ENCODE measurements at places on chromosomes 5 and 9.

- DNase-seq, result no peak
Observed at GRCh38 chr9:101427358-101427757, 8.2 kb downstream of the ALDOB start.

DNA sequence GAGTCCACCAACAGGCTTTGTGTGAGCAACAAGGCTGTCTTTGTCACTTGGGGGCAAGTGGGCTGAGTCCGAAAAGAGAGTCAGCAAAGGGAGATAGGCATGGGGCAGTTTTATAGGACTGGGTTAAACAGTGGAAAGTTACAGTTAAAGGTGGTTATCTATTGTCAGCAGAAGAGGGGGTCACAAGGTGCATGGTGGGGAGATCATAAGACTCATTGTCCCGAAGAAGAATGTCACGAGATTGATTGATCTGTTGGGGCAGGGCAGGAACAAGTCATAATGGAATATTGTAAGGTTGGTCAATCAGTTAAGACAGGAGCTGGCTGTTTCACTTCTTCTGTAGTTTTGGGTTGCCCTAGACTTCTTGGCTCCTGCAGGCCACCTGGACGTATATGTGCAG is 7.6 kb upstream of the HMGCS1 start:
- DNase-seq, result no peak

GRCh38 chr9:137478962-137479861 is 20.1 kb upstream of the NSMF start:
- DNase-seq, result no peak

DNA sequence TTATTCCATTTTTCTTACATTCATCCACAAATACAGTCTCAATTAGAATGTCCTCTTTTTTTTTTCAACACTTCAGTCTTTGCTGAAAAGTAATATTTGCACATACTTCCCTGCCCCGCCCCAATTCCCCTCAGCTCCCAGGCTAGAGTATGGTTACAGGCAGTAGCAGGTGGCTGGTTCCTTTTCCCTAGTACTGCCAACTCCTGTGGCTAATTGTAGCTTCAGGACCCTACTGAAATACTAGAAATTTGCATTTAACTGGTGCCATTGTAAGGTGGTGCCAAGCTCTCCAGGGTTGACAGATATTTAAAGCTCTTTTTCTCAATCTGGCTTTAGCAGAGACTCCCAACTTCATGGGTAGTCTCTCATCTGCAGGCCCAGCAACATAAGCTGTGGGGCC is 80.3 kb downstream of the FAM81B start:
- DNase-seq, result no peak
